PC-9 (cell line): ENCODE measurements at places on chromosomes 6 and 20.

DNA sequence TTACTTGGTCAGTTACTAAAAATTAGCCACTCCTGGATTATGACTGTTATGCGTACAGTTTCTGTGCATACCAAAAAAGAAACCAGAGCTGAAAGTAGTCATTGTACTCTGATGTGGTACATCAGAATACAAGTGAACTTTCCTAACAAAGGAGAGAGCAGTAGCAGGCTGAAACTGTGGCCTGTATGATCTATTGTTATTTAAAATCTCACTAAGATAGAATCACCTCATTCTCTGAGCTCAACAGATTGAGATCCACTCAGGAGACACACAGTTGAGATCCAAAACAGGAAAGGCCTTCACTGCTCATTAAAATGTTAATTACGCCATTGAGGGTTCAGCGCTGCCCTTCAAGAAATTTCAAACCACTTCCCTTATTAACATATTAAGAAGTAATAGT is 576.4 kb downstream of the LMBRD1 start:
- no peak for DNase-seq

GRCh38 chr6:163985710-163986109 is 571.2 kb downstream of the QKI start:
- no peak for DNase-seq

DNA sequence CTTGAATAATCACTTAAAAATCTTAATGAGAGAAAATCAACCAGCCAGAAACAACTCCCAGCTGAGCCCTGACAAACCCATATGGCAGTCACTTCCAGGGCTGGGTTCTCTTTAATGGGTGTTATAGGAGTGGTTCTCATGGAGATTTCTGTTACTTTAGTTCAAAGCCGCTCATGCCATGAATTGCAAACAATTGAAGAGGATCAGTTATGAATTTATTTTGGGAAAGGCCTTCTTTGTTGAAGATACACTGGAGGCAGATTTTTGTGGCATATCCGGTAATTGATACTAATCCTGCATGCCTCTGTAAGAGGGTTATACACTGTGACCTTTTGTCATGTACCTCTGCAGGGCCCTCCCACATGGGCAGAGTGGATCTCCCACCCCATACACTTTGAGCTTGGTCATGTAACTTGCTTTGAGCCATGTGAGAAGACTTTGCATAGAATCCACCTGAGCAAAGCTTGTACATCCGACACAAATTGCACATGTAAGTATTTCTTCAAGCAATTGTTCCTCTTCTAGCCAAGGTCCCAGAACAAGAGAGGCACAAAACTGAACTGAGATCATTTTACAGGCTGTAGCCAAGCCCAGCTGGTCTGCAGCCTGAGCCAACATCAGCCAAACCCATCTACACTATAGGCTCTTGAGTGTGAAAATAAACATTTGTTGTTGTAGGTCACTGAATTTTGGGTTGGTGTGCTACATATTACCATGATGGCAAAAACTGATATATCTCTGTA is 492.3 kb downstream of the PREX1 start:
- no peak for DNase-seq

GRCh38 chr20:59515013-59515905 is 89.1 kb upstream of the PHACTR3 start:
- DNase-seq, result peak; percentile 64

GRCh38 chr6:20335872-20336271 is 65.8 kb upstream of the E2F3 start:
- no peak for DNase-seq

GRCh38 chr6:42452171-42453030 is 675 bp upstream of the TRERF1 start:
- peak; percentile 68 for DNase-seq

DNA sequence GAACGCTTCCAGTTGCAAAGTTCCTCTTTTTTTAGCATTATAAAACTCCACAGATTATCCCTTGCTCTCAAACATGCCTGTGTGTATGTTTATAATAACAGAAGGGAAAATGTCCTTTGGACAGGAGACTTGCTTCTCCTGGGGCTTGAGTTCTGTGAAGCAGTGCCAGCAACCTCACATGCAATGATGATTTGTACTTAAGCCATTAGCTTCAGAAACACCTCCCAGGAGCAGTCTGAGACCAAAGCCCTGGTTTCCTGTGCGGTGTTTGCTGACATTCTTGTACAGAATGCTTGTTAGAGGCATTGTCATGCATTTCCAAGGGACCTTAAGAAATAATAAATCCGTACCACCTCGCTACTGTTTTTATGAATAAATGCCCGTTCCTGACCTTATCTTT is 752.8 kb downstream of the CBLN4 start:
- DNase-seq, result no peak

DNA sequence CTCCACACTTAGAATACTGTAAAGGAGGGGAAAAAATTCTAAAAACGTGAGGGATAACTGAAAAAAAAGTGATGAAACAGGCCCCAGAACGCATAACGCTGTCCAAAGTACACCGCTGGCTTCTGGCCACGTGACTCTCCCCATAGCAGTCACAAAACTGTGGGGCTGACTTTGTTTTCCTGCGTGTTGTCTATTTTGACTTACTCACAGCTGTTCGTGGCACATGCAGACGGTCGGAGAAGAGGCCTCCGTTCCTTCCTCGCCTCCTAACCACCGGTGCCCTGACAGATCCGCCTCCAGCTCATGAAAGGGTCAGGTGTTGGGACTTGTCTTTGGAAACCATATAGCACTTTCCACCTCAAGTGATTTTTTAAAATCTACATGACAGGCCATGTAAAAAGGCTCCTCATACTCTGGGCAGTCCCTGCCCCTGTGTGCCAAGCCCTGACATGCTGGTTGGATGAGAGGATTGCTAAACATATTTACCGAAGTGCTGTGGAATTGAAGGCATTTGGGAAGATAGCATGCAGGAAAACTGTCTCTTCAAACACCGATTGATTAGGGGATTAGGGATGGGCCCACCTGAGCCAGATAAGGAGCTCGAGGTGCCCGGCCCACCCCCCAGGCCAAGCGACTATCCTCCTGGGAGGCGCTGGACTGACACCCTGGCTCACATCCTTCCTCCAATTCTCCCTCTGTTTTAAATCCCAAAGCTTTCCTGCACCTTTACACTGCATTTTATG is 54.8 kb downstream of the DACT2 start:
- DNase-seq, result no peak

DNA sequence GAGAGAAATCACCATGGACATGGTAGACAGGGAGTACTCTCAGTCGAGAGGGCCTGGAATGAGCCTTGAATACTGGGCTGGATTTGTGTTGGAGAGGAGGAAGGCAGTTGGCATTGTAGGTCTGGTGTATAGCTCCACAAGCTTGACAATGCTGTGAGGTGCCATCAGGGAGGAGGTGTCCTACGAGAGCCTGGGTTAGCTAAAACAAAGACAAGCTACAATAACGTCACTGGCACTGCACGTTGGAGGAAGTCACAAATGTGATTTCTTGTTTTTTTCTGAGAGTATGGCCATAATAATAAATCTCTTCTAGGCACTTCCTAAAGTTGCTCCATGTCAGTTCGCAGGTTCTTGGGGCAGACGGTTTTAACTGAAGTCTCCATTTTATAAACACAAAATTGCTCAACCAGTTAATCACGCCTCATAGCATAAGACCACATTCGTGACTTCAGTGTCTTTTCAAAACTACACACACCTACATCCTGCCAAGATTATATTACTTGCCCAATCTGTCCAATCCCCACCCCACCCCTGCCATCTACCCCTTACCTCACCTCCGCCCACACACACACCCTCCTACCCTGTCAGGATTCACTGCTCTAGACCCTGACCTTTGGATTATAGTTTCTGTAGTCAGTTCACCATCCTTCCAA is 4.4 kb upstream of the HLA-DMB start:
- DNase-seq, result no peak

- DNase-seq, result peak; percentile 54
Measured at GRCh38 chr6:108027594-108027993, 46.9 kb downstream of the OSTM1 start.

DNA sequence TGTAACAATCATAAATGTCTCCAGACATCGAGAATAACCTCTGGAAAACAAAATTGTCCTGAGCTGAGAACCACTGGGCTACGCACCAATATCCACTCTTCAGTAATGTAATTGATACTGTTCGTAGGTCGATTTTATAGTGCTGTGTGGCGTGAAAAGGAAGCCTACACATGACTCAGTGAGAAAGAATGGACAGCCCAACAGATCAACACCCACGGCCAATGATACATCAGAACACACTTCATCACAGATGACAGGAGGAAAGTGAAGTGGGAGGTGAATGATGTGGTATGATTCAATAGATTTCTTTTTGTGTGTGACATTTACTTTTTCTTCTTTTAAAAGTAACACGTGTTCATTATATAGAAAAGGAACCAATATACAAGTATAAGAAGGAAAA is 93.5 kb downstream of the RPS12 start:
- no peak for DNase-seq

DNA sequence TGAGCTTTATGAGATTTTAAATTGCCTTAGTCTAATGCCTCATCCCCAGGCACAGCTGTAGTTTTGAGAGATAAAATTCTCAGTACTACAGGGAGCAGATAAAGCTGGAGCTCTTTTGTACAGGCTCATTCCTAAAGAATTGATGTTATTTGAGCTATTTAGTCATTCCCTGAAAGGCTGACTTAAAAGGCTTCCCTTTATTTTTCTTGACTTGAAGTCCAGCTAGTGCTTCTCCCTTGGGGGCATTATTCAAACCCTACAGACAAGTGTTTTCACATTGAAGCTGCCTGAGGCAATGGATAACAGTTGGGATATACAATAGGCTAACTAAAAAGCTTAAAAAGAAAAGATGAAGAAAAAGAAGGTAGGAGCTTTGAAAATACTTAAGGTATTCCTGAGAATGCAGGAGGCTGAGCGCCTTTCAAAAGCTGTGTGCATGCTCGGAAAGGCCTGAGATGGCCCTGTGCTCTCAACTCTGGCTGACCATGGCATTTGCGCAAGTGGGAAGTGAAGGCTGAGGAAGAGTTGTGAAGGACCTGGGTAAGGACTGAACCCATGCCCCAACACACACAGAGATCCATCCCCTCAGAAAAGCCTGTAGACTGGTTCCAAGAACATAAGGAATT is 315.1 kb downstream of the SMOC2 start:
- DNase-seq, result no peak

DNA sequence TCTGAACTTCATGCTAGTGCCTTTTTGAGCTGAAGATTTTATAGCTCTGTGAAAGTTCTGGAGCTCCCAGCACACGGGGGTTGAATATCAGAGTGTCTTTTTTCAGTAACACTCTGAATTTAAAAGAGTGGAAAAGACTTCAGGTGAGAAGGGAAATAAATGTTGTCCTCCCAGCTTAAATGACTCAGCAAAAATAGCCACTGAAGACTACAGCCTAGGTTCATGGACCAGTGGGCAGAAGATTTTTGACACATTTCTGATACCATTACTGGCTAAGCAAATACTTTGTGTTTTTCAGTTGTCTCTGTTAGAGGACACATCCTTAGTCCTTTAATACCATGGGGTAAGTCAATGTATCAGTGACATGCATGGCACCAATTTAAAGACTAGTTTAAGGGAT is 338.5 kb upstream of the SPTLC3 start:
- DNase-seq, result no peak

DNA sequence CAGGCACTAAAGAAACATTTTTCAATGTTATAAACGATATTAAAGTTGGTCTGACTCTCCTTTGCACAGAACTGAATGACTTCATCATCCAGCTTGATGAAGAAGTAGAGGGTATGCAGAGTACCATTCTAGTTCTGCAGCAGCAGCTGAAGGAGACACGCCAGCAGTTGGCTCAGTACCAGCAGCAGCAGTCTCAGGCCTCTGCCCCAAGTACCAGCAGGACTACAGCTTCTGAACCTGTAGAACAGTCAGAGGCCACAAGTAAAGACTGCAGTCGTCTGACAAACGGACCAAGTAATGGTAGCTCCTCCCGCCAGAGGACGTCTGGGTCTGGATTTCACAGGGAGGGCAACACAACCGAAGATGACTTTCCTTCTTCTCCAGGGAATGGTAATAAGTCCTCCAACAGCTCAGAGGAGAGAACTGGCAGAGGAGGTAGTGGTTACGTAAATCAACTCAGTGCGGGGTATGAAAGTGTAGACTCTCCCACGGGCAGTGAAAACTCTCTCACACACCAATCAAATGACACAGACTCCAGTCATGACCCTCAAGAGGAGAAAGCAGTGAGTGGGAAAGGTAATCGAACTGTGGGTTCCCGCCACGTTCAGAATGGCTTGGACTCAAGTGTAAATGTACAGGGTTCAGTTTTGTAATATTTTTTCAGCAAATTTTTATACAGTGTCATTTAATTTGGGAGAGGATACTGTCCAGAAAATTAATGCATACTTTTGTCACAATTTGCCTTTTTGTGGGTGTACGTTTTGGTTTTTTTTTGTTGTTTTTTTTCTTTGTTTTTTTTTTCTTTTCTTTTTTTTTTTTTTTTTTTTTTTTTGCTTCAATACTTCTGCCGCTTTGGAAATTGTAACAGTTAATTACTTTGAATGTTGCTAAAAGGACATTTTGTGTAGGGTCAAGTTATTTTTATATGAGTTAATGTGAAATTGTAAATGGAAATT is 6.6 kb upstream of the ACAT2 start:
- DNase-seq, result no peak

DNA sequence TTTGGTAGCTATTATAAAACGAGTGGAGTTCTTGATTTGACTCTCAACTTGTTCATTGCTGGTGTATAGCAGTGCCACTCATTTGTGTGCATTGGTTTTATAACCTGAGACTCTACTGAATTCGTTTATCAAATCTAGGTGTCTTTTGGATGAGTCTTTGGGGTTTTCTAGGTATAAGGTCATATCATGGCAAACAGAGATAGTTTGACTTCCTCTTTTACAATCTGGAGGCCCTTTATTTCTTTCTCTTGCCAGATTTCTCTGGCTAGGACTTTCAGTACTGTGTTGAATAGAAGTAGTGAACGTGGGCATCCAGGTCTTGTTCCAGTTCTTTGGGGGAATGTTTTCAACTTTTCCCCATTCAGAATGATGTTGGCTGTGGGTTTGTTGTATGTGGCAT is 38.8 kb downstream of the SUMO4 start:
- DNase-seq, result no peak

- DNase-seq, result no peak
Measured at GRCh38 chr6:137863091-137863797, 3.8 kb upstream of the TNFAIP3 start.

DNA sequence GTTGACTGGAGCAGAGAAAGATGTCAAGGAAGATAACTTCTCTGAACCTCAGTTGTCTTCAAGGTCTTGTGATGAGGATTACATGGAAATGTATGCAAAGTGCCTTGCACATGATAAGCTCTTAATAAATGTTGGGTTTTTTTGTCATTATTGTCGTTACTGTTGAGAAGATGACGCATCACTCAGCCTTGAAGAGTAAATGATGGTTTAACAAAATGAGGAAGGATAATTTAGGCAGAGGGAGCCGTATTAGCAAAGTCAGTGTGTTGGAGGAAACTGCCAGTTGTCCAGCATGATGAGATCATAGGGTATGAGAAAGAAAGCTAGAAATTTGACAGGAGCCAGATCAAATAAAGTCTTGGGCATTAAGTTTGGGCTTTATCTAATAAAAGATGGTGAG is 8.8 kb upstream of the SUPT3H start:
- no peak for DNase-seq

- DNase-seq, result no peak
Measured at GRCh38 chr6:165766457-165766856, 103.4 kb upstream of the PDE10A start.
